Calu3 (cell line): ENCODE measurements at places on chromosomes 2 and 18.

- no peak for DNase-seq
Measured at GRCh38 chr2:61705625-61706024, 148.2 kb downstream of the FAM161A start.

DNA sequence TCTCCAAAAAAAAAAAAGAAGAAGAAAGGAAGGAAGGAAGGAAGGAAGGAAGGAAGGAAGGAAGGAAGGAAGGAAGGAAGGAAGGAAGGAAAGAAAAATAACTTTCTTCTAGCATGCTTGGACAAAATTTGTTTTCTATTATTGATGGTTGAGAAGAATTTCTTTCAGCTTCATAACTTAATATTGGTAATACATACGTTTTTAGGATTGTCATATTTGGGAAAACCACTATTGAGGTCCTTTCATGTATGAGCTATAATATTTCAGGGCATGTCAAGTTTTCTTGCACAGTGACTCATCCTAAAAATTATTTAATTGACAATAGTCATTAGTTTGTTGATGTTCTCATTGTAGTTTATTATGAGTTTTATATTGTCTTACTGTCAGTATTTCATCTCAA is 66.4 kb upstream of the PKDCC start:
- DNase-seq, result no peak

GRCh38 chr2:220499225-220499624 is 871.8 kb downstream of the SLC4A3 start:
- DNase-seq, result peak; percentile 18

- no peak for DNase-seq
Measured at GRCh38 chr2:21966139-21966538, 842.4 kb downstream of the TDRD15 start.

GRCh38 chr2:124822516-124822915 is 797.4 kb downstream of the CNTNAP5 start:
- DNase-seq, result no peak
